Tibial nerve (tissue), 4 donors: ENCODE measurements at places on chromosomes 2 and 18.

- no peaks in the 10 kb centered on the region for H3K36me3 ChIP-seq
- no peak overlapping the region for H3K4me3 ChIP-seq
- no peak overlapping the region for H3K27ac ChIP-seq
- H3K4me1 ChIP-seq = no peaks in the 10 kb centered on the region
Observed at GRCh38 chr2:52745144-52745543, 1022.5 kb upstream of the CHAC2 start.

DNA sequence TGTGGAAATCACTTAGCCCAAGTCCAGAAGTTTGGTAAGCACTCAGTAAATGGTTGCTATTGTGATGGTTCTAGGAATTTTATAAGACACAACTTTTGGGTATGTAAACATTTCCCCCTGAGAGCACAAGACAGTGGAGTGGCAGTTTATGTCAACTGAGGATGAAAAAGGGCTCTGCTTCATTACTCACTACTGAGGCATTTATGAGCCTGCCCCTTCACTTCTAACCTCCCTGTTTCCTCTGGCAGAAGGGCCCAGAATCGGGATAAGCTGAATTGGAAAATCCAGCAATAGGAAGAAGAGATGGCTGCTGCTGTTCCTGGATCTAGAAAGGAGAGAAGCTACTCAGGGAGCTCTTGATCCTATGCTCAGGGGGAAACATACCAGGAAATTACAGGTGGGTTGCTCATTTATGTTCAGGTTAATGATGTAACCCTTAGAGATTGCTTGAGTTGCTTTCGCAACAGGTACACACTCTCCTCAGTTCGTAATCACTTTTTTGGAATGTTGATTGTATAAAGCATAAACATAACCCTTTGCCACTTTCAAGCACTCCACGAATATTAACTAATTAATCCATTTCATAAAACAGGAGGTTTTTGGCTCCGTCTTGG is 46.3 kb downstream of the ADCYAP1 start:
- no peaks in the 10 kb centered on the region for H3K36me3 ChIP-seq
- H3K27me3 ChIP-seq = no peaks in the 10 kb centered on the region
- no peak overlapping the region for H3K27ac ChIP-seq
- no peak overlapping the region for H3K4me3 ChIP-seq
- no peak for DNase-seq
- H3K4me1 ChIP-seq = no peaks in the 10 kb centered on the region

GRCh38 chr2:233060501-233060979 is 398 bp downstream of the INPP5D start:
- H3K27ac ChIP-seq = peak overlapping the region; percentile 79
- H3K4me3 ChIP-seq = peak overlapping the region; percentile 51
- no peaks in the 10 kb centered on the region for H3K36me3 ChIP-seq
- H3K27me3 ChIP-seq = no peaks in the 10 kb centered on the region
- no peaks in the 10 kb centered on the region for H3K4me1 ChIP-seq
- no peak for DNase-seq

GRCh38 chr2:111143107-111143842 is 22.6 kb downstream of the BCL2L11 start:
- no peak for DNase-seq
- peaks cover 3% of the 10 kb centered on the region for H3K36me3 ChIP-seq
- no peaks in the 10 kb centered on the region for H3K27me3 ChIP-seq

DNA sequence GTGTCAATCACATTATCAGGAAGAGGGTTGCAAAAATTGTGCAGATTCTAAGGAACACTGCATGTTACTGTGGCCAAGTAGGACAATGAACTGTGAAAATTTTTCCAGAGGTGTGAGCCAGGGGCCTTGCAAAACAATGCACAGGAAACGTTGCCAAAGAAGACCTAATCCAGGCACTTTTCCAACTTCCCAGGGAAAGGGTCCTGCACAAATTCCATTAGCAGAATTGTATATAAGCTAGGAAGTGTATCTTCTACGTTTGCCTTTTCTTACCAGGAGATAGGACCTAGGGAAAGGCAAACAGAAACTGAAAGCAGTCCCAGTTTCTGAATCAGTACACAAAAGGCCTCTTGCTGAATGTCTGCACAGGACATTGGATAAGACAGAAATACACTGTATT is 1888.3 kb upstream of the CELF4 start:
- DNase-seq = no peak
- no peaks in the 10 kb centered on the region for H3K27me3 ChIP-seq
- no peaks in the 10 kb centered on the region for H3K36me3 ChIP-seq
- H3K27ac ChIP-seq = no peak overlapping the region
- no peaks in the 10 kb centered on the region for H3K4me1 ChIP-seq

- no peak overlapping the region for H3K27ac ChIP-seq
- H3K27me3 ChIP-seq = no peaks in the 10 kb centered on the region
- no peak overlapping the region for H3K4me3 ChIP-seq
- no peak for DNase-seq
Observed at GRCh38 chr2:227214622-227215041, 50.2 kb downstream of the COL4A3 start.

DNA sequence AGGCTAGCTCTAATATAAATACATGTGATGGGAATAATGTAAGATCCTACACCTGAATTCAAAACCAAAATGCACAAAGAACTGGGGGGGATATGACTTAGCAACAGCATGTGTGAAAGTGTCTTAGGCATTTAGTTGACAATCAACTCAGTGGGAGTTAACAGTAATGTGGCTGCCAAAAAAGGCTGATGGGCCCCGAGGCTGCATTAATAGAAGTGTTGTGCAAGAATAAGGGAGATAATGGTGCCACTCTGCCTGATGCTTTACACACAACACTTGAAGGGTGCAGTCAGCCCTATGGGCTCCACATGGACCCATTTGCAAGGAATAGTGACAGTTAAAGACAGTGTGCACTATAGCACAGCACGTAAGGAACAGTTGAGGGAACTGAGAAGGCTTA is 649.4 kb upstream of the ZEB2 start:
- no peaks in the 10 kb centered on the region for H3K36me3 ChIP-seq
- no peak overlapping the region for H3K27ac ChIP-seq
- H3K4me1 ChIP-seq = no peaks in the 10 kb centered on the region
- no peak for DNase-seq
- H3K27me3 ChIP-seq = no peaks in the 10 kb centered on the region

DNA sequence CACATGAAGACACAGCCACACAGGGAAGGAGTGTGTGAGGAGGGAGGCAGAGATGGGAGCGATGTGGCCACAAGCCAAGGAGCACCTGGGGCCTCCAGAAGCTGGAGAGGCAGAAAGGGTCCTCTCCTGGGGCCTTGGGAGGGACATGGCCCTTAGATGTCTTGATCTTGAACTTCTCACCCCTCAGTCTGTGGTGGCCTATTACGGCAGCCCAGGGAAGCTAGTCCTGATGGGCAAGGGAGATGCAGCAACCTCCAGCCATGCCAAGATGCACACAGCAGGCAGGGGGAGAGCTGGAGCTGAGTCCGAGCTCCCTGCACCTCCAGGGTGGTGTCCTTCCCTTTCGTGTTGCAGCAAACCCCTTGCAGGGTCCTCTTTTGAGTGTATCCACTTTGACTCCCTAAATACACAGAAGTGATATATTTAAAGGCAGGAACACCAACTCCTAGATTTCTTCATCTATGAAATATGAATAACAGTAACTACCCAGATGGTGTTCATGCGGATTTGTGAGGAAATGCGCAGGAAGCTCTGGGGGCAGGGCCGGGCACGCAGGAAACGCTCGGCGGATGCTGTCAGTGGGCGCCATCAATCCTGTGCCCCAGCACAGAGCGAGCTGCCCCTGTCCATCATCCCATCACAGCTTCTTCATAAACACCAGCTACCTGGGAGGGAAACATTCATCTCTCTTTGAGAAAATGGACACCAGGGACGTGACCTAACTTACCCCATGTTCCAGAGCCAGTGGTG is 230.4 kb upstream of the MYT1L start:
- H3K27me3 ChIP-seq = no peaks in the 10 kb centered on the region
- H3K27ac ChIP-seq = no peak overlapping the region
- no peaks in the 10 kb centered on the region for H3K36me3 ChIP-seq
- DNase-seq = no peak
- no peak overlapping the region for H3K4me3 ChIP-seq

DNA sequence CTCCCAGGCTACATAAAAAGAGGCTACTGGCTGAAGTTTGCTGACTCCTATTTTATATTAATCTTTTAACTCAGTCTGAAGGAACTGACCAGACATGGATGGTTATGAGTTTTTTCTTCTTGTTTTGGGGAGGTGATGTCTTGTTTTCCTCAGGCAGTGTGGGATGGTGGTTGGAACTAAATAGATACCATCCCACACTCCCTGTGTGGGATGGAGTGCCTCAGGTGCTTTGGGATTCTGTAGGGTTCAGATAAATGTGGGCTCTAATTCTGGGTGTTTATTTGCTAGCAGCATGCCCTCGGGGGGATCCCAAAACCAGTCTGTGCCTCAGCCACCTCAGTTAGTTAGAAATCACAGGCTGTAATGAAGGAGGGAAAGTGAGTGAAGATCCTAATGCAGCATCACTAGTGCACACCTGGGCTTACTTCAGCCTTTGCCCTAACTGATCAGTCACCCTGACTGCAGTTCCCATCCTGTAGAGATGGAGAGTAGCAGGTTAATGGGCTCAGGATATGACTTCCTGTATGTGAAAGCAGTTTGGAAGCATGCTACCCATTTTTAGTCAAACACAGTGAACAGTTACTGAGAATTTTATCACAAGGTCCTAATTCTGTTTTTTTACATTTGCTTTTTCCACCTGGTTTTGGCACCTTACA is 132.2 kb downstream of the SPTBN1 start:
- DNase-seq = no peak
- no peaks in the 10 kb centered on the region for H3K27me3 ChIP-seq
- no peaks in the 10 kb centered on the region for H3K36me3 ChIP-seq

- H3K36me3 ChIP-seq = no peaks in the 10 kb centered on the region
- DNase-seq = no peak
- no peaks in the 10 kb centered on the region for H3K27me3 ChIP-seq
- no peaks in the 10 kb centered on the region for H3K4me1 ChIP-seq
Observed at GRCh38 chr18:2824865-2825264, 21.9 kb upstream of the EMILIN2 start.

- H3K27me3 ChIP-seq = no peaks in the 10 kb centered on the region
- no peak overlapping the region for H3K4me3 ChIP-seq
- peaks cover 18% of the 10 kb centered on the region for H3K4me1 ChIP-seq
- DNase-seq = no peak
Observed at GRCh38 chr2:157785200-157785599, 90.9 kb downstream of the ACVR1 start.

DNA sequence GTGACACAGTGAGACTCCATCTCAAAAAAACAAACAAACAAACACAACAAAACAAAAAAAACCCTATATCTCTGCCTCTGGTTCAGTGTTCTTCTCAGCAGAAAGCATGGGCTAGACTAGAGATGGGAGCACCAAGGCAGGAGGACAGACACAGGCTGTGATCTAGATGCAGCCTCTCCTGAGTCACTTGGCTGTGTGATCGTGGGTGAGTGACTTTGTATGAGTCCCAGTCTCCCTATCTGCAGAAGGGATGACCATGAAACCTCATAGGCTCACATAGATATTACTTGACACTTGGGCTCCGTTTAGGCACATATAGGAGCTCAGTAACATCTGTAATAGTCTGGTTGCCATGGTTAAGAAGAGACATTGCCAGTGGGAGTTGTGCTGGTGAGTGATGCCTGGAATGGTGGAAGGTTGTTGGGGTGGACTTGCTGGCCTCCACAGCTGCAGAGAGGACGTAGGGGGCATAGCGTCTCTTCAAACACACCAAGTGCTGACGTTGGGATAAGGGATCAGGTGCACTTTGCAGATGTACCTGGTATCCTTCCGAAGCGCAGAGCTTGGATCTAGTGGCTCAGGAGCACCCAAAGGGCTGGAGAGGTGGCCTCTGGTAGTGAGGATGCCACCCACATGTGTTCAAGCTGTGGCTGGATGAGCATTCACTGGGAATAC is 318.9 kb upstream of the HS6ST1 start:
- H3K36me3 ChIP-seq = no peaks in the 10 kb centered on the region
- no peak for DNase-seq
- peaks cover 28% of the 10 kb centered on the region for H3K4me1 ChIP-seq
- H3K4me3 ChIP-seq = no peak overlapping the region
- H3K27ac ChIP-seq = no peak overlapping the region

- H3K27ac ChIP-seq = no peak overlapping the region
- H3K4me1 ChIP-seq = no peaks in the 10 kb centered on the region
- H3K36me3 ChIP-seq = no peaks in the 10 kb centered on the region
- H3K4me3 ChIP-seq = no peak overlapping the region
Observed at GRCh38 chr18:22152093-22152492, 17.3 kb upstream of the GATA6 start.

DNA sequence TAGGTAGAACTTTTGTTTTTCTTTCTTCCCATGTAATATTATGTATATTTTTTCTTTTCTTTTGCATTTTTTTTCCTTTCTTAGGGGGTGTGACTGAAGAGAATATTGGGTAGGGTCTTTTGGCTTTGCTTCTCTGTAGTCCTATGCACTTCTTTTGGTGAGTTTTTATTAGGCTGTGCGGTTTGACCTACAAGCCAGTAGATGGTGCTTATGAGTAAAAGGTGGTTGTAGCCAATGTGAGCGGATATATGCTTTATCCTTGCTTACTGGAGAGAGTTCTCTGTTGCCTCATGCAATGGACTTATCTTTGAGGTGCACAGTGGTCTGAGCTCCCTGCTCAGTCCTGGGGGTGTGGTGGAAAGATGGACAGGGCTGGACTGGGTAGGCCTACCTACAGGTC is 52.7 kb downstream of the DSEL start:
- no peak overlapping the region for H3K27ac ChIP-seq
- no peak for DNase-seq
- H3K27me3 ChIP-seq = no peaks in the 10 kb centered on the region

GRCh38 chr2:170740660-170741059 is 25.5 kb downstream of the SP5 start:
- no peaks in the 10 kb centered on the region for H3K36me3 ChIP-seq
- no peak for DNase-seq
- no peaks in the 10 kb centered on the region for H3K27me3 ChIP-seq
- no peak overlapping the region for H3K4me3 ChIP-seq
- H3K4me1 ChIP-seq = no peaks in the 10 kb centered on the region
- no peak overlapping the region for H3K27ac ChIP-seq

- H3K27ac ChIP-seq = no peak overlapping the region
- H3K36me3 ChIP-seq = no peaks in the 10 kb centered on the region
- DNase-seq = peak; percentile 2
- H3K4me3 ChIP-seq = no peak overlapping the region
Observed at GRCh38 chr2:16124881-16125613, 184.7 kb downstream of the MYCN start.

DNA sequence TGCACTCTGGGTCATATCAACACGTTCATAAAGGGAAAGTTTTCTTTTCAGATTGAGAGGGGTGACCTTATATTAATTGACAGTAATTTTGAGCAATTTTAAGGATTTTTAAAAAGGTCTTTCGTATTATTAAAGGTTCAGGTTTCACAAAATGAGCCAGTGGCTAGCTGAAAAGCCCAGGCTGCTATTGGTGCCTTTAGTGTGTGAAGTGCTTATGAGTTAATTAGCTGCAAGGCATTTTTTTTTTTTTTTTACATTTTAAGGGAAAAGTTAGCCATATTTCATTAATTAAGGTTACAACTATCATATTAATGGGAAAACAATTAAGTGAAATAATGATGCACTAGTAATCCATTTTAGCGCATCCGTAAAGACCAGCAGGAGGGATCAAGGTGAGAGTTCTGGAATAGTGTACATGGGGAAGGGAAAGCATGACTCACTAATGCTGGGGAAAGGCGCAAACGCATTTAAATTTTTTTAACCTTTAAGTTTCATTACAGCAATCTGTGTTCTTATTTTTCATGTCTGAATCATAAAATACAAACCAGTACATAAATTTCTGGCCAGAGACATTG is 200.0 kb downstream of the ZNF407 start:
- no peak overlapping the region for H3K27ac ChIP-seq
- H3K36me3 ChIP-seq = no peaks in the 10 kb centered on the region
- H3K27me3 ChIP-seq = no peaks in the 10 kb centered on the region

GRCh38 chr18:56563568-56563967 is 74.8 kb downstream of the TXNL1 start:
- no peak overlapping the region for H3K27ac ChIP-seq
- DNase-seq = no peak
- no peaks in the 10 kb centered on the region for H3K27me3 ChIP-seq
